Stomach (tissue), 19 donors: ENCODE measurements at places on chromosomes 12 and 14. TPM values are rescaled to one million over a fixed set of nuclear protein-coding genes. Genes with fewer than 3 reads are reported as not detected.

DNA sequence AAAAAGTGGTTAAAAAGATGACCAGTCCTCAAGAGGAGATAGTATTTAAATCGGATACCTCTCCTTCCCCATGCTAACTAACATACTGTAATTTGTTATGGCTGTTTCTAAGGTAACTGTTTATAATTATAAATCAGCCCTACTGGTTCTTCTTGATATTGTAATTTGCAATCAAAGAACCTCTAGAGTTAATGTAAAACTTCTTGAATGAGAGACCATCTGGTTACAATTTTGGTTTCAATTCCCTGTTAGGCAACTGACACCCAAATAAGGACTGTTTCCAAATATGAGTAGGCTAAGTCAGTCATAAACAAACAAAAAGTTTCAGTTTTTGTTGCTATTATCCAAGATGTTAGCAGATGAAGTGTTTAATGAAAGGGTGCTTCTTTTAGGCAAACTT lies 120.2 kb upstream of the DNM1L start:
- peak; percentile 41 for DNase-seq

DNA sequence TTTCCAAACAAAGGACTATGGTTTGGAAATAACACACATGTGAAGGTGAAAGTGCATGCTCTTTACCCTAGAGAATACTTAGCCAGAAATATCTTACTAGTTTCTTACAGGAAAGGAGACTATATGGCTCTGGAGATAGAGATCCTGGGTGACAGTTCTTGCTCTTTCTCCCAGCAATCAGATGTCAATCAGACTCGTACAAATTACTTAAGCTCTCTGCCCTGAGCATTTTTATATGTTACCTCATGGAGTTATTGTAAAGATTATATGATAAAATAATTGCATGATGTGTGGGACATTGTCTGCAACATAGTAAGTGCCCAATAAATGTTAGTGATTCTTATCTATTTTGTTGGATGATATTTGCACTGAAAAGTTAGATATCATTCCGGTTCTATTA lies 76.8 kb downstream of the FAR2 start:
- DNase-seq, result no peak

AMDHD1 gene
- not detected for total RNA-seq

GRCh38 chr12:11347810-11348209 lies 37.6 kb upstream of the PRB4 start:
- DNase-seq, result no peak

SLCO1B1 gene
- total RNA-seq, result not detected

GRCh38 chr12:97026901-97027300 lies 119.8 kb downstream of the NEDD1 start:
- DNase-seq, result no peak

GRCh38 chr12:54211920-54212319 lies 23.1 kb upstream of the SMUG1 start:
- no peak for DNase-seq

GRCh38 chr12:93094988-93095737 lies 166.1 kb upstream of the EEA1 start:
- no peak for DNase-seq

GRCh38 chr12:96190413-96191108 lies 3.6 kb upstream of the ELK3 start:
- no peak for DNase-seq

DNA sequence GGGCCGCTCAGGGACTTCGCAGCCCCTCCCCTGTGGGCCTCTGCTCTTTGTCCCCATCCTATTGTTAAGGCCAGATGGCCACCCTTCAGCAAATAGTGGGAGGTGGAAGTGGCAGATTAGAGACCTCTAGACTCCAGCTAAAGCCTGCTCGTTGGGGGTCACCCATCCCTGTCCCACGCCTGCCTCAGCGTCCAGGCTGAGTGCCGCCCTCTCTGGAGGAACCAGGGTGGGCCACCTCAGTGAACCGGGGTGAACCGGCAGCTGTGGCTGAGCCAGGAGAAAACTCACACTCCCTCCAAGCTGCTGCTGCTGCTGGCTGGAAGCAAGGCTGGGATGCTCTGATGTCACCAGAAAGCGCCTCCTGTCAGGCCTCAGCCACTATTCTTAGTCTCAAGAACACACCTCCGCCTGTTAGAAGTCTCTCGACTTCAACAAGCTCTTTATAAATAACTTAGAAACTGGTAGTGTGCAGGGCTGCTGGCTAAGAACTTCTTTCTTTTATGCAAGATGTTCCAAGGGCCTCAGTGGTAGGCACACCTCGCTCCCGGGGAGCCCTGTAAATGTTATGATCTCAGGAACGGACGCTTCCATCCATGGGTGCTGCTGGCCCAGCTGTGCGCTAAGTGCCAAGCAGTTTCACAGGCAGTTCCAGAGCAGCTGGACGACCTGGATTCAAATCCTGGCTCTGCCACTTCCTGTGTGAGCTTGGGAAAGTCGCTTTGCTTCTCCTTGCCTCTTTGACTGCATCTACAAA lies 19.8 kb upstream of the TESC start:
- no peak for DNase-seq

ZCRB1 gene
- total RNA-seq, result 20.0 TPM

- DNase-seq, result no peak
Observed at GRCh38 chr12:121364683-121365121, 12.5 kb upstream of the ANAPC5 start.

C14orf180 gene
- 2.3 TPM for total RNA-seq

TPH2 gene
- total RNA-seq, result 0.37 TPM

SLC4A8 gene
- 0.45 TPM for total RNA-seq

GPR137C gene
- not detected for total RNA-seq

GRCh38 chr12:49887536-49888401 lies 15.9 kb downstream of the FAIM2 start:
- no peak for DNase-seq

GRCh38 chr12:67410246-67410645 lies 141.1 kb downstream of the CAND1 start:
- no peak for DNase-seq

MMP17 gene
- not detected for total RNA-seq

GRCh38 chr12:101491329-101491728 lies 16.2 kb downstream of the SPIC start:
- no peak for DNase-seq

DNA sequence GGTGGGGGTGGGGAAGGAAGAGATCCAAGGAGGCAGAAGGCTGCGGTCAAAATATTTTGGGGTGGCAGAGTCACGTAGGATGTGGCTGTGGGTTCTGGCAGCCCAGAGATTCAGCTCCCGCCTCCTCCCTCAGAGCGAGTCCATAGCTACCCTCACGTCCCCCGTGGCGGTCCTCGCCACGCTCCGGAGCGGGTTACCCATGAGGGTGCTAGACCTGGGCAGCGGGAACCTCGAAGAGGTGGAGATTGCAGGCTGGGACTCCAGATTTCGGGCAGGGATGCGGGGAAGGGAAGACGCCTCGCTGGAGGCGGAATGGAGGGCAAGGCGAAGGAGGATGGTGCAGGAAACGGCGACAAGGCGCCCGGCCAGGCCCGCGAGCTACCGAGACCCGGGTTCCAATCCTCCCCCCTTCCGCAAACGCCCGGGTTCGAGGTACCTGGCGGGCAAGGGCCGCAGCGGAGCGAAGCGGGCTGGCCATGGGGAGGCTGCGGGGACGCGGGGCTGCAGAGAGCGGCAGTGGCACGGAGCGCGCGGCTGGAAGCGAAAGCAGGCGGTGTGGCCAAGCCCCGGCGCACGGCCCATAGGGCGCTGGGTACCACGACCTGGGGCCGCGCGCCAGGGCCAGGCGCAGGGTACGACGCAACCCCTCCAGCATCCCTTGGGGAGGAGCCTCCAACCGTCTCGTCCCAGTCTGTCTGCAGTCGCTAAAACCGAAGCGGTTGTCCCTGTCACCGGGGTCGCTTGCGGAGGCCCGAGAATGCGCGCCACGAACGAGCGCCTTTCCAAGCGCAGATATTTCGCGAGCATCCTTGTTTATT lies 46.2 kb downstream of the BCAT1 start:
- DNase-seq, result peak; percentile 57

GYS2 gene
- not detected for total RNA-seq

DNA sequence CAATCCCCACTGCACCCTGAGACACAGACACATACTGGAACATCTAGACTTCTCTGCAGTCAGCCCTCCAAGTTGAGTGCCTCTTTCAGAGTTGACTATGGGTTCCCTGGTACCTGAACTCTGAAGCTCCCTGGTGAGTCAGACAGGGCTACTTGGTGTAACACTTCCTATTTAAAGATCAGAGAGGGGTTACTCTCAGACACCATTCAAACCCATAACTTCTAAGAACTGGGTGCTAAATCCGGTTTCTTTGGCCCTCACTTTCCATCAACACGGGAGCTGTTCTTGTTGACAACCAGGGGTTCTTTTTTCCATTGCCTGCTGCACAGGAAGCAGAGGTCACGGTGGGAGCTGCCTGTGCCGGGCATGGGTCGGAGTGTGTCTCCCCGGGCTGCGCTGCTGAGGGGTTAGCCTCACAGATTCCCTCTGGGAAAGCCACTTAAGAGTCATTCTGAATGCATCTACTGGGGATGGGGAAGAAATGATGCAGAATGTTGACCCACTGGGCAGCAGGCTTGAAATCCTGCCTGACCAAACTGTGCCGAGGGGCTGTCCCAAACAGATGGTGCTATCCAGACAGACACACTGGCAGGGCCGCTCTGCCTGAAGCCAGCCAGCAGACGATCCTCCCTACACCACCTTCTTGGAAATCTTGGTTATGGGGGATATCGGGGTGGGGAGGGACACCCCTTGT lies 74.1 kb downstream of the PITPNM2 start:
- no peak for DNase-seq

- DNase-seq, result no peak
Observed at GRCh38 chr14:31110872-31111271, 84.7 kb upstream of the STRN3 start.

DNA sequence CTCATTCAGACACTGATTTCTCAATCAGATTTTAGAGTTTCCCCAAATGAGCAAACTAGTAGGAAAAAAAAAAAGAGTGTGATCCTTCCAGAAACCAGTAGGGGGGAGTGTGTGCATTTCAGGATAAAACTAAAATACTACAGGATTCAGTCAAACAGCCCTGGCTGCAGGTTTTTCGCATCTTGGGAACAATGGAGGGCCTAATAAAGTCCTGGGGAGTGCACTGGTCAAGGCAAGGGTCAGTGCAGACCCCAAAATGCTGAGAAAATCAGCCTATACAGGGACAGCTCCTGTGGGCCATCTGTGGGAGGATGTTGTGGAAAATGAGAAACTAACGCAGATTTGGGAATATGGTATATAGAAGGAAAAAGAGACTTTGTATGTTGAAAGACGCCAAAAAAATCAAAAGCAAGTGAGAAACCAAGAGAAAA lies 22.2 kb upstream of the ABCD4 start:
- peak; percentile 59 for DNase-seq

DNA sequence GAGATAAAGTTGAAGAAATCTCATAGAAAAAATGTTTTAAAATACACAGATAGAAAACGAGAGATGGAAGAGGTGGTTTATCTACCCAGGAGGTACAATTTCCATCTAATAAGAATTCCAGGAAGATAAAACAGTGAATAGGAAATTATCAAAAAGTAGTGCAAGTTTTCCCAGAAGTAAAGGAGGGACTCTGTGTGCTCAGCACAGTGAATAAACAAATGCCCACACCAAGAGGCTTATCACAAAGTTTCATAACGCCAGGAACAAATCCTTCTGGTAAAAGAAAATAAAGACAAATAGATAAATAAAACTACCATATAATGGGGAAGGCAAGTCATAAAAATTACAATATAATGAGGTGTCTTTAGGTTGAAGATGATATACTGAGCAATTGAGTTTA lies 179.0 kb downstream of the SLC41A2 start:
- no peak for DNase-seq

ADAM21 gene
- not detected for total RNA-seq

NDRG2 gene
- 115 TPM for total RNA-seq

COPZ1 gene
- 42.4 TPM for total RNA-seq

- DNase-seq, result no peak
Observed at GRCh38 chr14:102822311-102822863, 45.1 kb downstream of the TRAF3 start.

- DNase-seq, result no peak
Observed at GRCh38 chr14:92590941-92591340, 77.4 kb downstream of the RIN3 start.

DNA sequence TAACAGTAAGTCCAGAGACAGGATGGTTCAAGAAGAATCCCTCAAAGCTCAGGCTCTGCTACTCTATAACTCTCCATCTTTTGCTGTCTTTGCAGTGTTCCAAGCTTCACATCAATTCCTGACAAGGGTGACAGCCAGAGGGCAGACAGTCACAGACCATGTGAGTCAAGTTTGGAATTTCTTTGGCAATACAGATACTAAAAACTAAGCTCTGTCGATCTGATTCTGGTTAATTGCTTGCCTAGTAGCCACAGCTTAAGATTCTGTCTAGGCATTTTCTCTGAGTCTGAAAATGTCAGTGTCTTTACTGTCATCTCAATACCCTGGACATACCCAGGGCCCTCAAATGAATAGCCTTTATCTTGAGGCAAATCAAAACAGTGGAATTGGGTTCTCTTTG lies 153.7 kb downstream of the CEP128 start:
- no peak for DNase-seq
